ENCODE measurements at places on chromosomes 2 and 18.
A peak's percentile ranks its signal among the peaks of the same experiment; 100 is the strongest.

DNA sequence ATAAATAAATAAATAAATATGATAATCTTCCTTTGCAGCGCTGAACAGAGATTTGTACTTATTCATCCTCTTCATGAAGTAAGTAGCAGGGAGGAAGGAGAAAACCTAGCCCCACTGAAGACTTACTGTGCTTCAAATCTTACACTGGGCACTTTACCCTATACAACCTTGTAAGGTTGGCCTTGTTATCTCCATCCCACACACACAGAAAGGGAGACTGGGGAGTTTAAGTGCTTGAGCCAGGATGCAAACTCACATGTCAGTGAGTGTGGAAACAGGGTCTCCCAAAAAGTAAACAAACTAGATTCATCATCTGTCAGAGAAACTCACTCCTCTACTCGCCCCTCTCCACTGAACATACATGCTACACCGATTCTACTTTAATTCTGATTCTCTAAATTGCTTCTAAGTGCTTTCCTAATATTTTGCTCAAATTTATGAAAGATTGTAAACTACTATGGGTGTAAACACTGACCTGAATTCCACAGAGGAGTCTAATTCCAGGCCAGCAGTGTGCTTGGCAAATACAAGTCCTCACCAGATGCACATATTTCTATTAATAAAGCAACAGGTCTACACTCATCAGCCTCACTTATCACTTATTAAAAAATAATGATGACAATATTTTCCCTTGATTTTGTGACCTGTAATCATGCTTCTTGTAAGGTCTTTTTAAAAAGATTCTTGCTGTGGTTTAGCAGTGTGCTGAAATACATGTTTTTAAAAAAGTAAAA lies 155.5 kb downstream of the TCF4 start:
- DNase-seq: no peak

- no peak for DNase-seq
Measured at GRCh38 chr2:8999102-8999446, 4.4 kb downstream of the MBOAT2 start.

DNA sequence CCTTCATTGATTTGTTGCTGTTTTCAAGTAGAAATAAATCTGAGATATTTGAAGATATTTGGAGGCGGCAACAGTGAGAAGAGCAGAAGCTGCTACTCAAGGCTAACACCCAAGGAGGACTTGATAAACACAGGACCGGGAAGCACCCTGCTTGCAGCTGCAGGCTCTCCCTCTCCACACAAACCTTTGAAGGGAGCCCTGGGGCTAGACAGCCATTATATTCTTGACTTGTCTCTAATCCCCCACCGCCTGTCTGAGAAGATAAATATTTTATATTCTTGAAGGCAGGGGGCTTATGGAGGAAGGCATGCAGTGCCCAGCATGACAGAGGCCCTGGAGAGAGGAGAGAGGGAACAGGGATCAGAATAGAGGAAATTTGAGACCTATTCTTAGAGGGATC lies 50.9 kb upstream of the SMAD2 start:
- no peak for DNase-seq

DNA sequence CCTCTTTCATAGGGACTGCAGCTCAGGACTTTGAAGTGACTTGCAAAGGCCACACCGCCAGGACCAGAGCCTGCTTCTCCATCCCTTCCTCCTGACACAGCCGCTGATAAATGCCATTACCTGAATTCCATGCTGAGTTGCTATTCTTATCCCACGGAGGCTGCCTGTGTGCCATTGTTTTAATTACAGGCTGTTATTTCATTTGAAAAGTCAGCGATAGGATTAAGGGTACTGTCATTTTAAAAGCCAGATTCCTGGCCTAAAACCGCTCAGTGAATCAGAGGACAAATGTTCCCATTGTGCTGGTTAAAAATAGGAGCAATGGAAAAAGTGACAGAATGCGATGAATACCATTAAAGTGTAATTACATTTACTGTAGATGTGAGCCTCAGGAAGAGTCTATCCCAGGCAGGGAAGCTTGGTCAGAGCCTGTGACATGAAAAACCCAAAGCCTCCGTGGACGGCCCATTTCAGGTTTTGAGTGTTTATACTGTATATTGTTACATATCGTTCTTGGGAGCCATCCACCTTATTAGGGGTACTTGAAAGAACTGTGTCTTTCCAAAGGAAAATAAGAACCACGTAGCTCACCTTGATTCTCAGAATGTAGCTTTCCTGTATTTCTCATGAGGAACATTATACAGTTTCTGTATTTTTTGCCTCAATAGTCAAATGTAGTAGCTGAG lies 41.3 kb downstream of the PDCL3 start:
- DNase-seq: no peak

GRCh38 chr2:205763708-205764211 lies 81.5 kb downstream of the NRP2 start:
- peak; percentile 20 for DNase-seq

- DNase-seq: no peak
Measured at GRCh38 chr2:146927080-146927711, 917.6 kb upstream of the ACVR2A start.

DNA sequence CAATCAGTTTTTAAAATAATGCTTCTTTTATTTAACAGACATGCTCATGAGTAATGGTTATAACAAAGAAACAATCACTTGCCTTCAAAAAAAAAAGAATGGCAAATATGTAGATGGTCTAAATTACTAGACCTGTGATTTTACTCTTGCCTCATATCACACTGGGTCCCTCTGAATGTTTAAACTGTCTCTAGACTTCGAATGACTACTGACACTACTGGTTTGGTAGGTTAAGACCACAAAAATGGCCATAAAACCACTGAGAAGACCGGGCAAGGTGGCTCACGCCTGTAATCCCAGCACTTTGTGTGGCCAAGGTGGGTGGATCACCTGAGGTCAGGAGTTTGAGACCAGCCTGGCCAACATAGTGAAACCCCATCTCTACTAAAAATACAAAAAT lies 5.1 kb upstream of the SELENOI start:
- no peak for DNase-seq

DNA sequence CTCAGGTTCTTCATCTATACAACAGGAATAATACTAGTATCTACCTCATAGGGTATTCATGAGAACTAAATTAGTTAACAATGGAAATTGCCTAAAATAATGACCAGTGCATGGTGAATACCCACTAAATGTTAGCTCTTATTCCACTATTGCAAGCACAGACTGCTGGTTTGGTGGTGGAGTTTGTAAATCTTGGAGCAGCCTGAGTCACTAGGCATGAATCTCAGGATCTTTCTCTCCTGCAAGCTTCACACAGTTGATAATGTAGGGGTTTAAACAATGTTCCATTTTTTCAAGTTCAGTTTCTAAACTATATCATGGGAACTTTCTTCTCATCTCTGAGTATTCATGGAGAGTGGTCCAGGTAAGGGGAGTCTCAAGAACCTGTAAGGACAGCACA lies 84.0 kb downstream of the OSR1 start:
- DNase-seq: no peak

- DNase-seq: no peak
Measured at GRCh38 chr18:37276111-37276890, 289.3 kb downstream of the CELF4 start.

DNA sequence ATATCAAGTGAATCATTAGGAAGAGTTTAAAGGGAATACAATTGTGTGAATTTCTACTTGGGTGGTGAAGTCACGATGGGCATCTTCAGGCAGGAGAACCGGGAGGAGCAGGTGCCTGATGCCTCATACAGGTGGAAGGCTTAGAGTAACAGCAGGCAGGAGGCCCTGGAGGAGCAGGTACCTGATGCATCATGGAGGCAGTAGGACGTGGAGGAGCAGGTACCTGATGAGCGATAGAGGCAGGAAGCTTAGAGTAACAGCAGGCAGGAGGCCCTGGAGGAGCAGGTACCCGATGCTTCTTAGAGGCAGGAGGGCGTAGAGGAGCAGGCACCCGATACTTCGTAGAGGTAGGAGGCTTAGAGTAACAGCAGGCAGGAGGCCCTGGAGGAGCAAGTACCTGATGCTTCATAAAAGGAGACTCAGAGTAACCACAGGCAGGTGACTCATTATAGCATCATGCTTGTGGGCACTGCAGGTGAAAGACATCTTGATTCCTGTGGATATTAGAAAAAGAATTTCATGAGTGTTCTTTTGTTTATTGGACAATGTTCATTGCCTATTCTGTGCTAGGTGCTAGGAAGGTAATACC lies 133.9 kb downstream of the ATP9B start:
- DNase-seq: no peak

- no peak for DNase-seq
Measured at GRCh38 chr18:61972389-61973264, 79.8 kb upstream of the RNF152 start.

- DNase-seq: no peak
Measured at GRCh38 chr2:60149176-60149575, 404.3 kb downstream of the BCL11A start.

- DNase-seq: peak; percentile 65
Measured at GRCh38 chr2:16664052-16664731, 1.4 kb downstream of the CYRIA start.
